GM23248 (cell line): ENCODE measurements at places on chromosomes 11 and 22. TPM values are rescaled to one million over a fixed set of nuclear protein-coding genes. Genes with fewer than 3 reads are reported as not detected.

Gene DDX25
- not detected in 2 replicates for total RNA-seq

- peak; percentile 29 for DNase-seq
These were observed 437.0 kb downstream of the DYNC2H1 start for GRCh38 chr11:103546236-103546635.

- DNase-seq, result no peak
These were observed 105.8 kb downstream of the GAB2 start for GRCh38 chr11:78311702-78312371.

GRCh38 chr11:92682952-92683351 lies 286.5 kb upstream of the MTNR1B start:
- no peak for DNase-seq

DNA sequence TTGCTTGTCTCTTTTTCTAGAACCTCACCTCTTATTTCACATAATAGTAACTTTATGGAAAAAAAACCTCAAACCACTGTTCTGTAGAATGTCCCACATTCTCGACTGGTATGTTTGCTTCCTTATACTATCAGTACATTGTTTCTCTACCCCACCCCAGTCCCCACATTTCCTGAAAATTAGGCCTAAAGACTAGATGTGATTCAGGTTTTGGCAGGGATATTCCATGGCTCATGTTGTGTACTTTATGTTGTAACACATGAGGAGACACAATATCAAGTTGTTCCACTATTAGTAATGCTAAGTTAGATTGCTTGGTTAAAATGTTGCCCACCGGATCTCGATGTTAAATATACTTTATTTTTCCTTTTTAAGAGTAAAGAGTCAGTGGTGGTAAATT lies 34.7 kb downstream of the DDIAS start:
- DNase-seq, result peak; percentile 47

DNA sequence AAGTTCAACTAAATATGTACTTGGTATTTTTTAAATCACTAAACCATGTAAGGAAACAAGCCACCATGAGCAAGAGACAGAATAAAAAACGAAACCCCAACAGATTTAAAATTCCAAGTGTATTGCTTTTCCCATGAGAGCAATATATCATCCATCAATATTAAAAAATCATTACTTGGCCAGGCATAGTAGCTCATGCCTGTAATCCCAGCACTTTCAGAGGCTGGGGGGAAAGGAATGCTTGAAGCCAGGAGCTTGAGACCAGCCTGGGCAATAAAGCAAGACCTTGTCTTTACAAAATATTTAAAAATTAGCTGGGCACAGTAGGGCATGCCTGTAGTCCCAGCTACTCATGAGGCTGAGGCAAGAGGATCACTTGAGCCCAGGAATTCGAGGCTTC lies 190.8 kb downstream of the TTC28 start:
- no peak for DNase-seq

GRCh38 chr11:45212566-45213315 lies 66.3 kb downstream of the PRDM11 start:
- DNase-seq, result no peak

DNA sequence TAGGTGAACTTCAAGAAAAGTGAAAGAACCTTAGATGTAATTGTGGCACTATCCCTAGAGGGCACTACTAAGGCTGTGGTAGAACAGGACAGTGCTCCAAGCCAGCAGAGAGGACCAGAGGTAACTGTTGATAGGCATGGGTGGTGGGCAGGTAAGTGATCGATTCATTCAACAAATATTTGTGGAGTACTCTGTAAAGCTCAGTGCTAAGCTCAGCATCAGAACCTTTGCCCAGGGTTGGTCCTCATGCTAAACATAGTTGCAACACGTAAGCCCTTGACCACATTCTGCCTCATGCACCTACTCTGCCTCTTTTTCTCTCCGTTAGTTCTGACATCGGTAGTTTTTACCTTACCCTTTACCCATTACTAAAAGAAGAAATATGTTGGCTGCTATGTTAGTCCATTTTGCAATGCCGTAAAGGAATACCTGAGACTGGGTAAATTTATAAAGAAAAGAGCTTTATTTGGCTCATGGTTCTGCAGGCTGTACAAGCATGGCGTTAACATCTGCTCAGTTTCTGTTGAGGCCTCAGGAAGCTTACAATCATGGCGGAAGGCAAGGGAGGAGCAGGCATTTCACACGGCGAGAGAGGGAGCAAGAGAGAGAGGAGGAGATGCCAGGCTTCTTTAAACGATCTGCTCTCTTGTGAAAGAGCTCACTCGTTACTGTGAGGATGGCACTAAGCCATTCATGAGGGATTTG lies 18.4 kb upstream of the NNMT start:
- no peak for DNase-seq

GRCh38 chr11:69504127-69504526 lies 22.7 kb downstream of the LINC01488 start:
- DNase-seq, result no peak

DNA sequence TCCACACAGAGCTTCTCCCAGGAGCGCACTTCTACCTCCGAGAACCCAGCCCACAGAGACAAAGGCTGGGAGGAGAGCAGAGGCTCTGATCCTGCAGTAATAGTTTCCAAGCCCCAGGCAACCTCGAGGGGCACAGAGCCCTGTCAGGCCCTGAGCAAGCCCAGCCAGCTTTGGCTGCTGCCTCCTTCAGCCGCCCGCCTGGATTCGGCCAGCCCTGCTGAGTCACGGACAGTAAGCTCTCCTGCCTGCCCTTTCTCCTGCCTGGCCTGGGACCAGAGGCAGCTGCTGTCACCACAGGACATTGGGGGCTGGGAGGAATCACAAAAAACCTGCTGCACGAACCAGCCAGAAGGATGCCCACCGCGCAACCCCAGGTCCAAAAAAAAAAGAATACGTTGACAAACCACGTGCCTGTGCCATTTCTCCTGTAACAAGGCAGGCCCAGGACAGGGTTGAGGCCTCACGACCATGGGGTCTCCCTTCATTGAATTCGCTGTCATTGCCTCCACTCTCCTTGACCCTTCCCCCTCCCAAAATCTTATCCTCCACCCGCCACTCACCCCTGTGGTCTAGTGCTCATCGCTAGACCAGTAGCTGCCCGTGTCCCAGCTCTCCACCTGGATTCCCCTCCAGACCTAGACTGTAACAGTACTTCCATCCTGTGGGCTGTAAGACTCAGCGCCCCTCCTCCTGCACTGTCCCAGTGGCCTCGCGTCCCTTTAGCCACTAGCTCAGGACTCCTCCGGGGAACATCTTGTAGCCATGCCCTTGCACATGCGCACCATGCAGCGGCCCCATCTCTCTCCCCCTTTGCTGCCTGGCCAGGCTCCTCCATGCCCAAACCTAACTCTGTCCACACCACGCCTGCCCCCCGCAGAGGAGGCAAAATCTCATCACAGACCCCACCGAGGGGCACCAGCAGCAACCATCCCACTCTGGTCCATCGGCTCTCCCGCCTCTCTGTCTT lies 7.4 kb upstream of the SLC22A12 start:
- DNase-seq, result peak; percentile 68

GRCh38 chr11:69091638-69092165 lies 43.0 kb downstream of the TPCN2 start:
- no peak for DNase-seq

Gene KIF18A
- 7.8 and 12.5 TPM in 2 replicates for total RNA-seq

Gene LRRC75B
- total RNA-seq, result 7.8 and 16.3 TPM in 2 replicates

Gene ALDH3B1
- total RNA-seq, result 63.9 and 70.7 TPM in 2 replicates

GRCh38 chr22:28316014-28316413 lies 363.6 kb downstream of the TTC28 start:
- no peak for DNase-seq

DNA sequence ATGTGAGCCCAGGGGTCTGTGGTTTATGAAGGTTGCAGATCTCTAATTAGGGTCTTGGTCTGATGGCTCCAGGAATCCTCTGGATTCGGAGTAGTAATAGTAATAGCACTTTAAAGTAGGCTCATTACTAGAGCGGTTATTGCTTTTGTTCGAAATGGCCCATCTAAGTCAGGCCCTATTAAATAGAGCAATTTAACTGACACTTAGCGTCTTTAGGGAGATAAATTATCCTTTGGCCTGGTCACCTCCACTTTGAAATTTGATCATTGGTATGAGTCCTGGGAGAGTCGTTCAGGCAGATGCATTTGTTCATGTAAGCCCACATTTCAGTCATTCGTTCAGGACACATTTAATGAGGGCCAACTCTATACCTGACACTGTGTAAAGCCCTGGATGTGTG lies 54.8 kb downstream of the LDLRAD3 start:
- DNase-seq, result no peak

Gene MTFP1
- 6.6 and 18.3 TPM in 2 replicates for total RNA-seq

DNA sequence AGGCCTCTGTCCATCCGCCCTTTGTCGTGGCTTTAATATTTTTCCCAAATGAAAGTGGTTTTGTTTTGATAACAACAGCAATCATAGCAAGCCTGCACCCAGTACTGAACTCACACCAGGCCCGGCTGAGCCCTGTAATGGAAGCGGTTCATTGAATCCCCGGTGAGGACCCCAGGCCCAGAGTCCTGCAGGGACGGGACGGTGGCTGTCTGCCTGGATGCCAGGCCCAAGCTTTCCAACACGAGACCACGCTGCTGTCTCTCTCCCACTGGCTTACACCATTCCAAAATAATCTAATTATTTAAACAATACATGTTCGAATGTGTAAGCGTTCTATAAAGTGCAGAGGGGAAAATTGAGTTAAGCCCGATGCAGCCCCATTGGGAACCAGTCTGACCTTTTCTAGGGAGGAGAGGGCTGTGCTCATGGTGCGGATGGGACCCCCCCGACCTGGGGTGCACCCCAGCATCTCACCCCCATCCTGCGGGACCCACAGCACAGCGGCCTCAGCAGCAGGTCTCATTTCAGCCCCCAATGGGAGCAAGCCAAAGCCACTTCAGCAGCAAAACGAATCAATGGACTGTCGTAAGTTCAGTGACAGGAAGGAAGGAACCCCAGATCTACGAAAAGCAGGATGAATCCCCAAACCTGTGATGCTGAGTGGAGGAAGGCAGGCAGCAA lies 1046.9 kb downstream of the BRD1 start:
- no peak for DNase-seq

Gene TMEM86A
- total RNA-seq, result under 0.01 and 0.32 TPM in 2 replicates

DNA sequence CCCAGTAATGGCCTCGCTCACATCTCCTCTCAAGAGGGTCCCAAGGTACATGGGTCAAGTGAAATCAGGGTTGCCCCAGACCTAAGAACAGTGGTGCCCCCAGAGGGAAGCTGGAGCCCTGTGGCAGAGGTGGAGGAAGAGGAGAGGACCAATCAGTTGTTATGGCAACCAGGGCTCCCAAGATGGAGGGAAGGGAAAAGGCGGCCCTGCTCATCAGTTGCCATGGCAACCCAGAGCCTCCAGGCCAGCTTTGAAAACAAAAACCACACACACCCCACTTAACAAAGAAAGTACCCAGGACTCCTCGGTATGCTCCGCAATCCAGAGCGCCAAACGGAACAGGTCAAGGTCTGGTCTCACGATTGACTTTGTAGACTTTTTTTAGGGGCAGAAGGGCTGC lies 53.5 kb upstream of the SLC35C1 start:
- no peak for DNase-seq
